ENCODE measurements at places on chromosomes 2 and 18.

DNA sequence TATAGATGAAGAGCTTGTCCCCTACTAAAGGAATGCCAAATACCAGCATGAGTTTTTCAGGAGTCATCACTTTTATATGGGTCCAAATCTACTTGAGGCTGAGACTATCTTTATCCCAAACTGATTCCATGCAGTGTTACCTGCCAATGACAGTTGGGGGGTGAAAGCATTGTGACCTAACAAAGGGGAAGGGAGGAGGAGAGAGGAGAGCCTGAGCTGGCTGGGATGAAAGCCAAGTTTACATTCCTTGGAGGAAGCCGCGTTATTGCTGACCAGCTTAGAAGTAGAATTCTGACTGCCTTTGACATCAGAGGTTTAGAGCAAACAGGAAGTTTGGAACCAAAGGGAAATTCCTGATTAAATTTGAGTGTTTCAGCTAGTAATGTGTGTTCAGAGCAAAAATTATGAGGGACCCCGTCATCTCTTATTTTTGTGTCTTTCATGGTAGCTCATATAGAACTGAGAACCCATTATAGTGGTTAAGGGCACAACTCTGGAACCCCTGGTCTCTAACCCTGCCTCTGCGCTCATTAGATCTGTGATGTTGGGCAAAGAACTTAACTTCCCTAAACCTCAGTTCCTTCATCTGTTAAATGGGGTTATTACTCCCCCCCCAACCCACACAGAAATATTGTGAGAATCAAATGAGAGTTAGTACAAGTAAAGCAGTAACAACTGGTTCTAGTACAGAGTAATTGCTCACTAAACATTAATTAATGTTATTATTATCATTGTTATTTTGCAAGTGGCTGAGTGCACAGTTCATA is 199.3 kb upstream of the EPAS1 start:
- no peak for DNase-seq

- no peak for DNase-seq
Measured at GRCh38 chr2:113966832-113967231, 76.9 kb downstream of the ACTR3 start.

- DNase-seq = no peak
Measured at GRCh38 chr2:38835990-38836389, 39.7 kb downstream of the DHX57 start.

DNA sequence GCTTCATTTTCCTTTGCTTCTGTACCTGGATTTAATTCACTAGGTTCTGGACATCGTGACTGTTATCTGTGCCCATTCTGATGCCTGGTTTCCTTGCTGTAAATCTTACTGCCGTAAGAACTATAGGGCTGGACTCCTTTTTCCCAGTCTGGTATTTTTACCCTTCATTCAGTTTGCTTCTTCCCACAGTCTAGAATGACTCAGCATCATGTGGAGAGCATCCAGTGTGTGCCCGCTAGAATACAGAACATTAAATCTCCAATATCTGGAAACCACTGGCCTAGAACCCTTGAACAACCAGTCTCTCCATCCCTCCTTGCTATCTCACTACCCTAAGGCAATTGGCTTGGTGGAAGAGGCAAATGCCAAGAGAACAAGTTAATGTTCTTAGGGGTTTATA is 1075.4 kb upstream of the ZEB2 start:
- no peak for DNase-seq

DNA sequence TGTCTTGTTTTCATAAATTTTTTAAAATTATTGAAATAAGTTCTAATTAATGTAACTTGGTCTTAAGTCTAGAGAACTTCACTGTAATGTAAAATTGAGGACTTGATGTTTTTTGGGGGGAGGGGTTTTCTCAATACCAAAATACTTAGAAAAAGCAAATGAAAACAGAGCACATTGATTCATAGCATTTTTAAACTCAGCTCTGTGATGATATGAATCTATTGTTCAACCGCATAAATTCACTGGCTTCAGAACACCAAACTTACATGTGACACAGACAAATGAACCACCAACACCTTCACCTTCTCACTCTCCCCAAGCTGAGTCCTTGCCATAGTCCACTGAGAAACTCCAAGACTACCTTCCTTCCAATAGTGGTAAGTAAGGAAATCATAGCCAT is 108.2 kb downstream of the ZNF521 start:
- DNase-seq = no peak

GRCh38 chr2:166246901-166247300 is 119.1 kb upstream of the SCN1A start:
- no peak for DNase-seq

DNA sequence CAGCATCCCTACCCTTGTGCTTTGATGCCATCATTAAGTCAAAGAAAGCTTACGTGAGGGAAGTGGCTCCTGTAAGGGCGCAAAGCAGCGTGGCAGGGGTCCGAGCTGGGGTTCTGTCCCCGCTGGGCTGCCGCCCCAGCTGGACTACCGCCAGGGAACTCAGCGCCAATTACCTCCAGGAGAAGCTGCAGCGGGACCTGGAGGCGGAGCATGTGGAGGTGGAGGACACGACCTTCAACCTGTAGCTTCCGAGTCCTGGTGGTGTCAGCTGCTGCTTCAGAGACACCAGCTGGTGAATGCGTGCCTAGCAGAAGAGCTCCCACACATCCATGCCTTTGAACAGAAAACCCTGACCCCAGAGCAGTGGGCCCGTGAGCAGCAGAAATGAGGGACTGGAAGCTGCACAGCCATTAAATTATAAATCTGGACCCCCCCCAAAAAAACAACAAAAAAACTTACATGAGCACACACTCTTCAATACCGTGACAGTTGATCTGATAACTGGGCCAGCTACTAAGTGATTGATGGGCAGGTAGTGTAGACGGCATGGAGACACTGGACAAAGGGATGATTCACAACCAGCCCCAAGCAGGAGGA is 20.1 kb upstream of the YES1 start:
- no peak for DNase-seq

GRCh38 chr2:203533676-203534591 is 1.2 kb downstream of the RAPH1 start:
- DNase-seq = peak; percentile 8

DNA sequence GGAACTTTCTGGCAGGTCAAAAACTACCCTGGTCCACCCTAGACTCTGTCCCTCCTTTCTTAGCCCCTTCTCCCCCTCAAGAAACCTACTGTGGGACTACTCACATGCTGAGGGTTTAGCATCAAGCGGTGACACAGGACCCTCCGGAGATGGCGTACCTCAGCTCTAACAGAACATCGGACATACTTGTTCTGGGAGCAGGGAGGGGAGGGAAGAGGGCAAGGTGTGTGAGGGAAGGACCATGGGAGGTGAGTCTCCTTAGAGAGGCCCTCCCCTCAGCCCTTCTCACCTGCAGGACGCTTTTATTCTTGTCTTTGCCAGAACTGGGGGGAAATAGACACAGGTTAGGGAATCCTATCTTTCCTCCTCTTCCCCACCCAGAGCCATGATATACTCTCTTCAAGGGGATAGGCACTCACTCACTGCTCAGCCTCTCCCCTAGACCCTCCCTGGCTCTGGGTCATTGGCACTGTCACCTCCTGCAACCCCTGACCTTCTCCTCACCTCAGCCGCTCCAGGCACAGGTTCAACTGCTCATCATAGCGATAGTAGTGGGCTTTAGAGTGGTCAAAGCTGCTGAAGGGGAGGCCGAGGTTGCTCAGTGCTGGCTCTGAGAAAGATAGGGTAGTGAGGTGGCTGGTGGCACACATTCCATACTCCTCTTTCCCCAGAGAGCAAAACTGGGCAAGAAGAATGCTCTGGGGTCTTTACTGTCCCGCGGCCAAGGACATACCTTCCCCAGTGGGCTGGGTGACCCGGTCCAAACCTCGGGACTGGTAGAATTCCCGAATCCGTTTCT is 1.8 kb downstream of the PCGF1 start:
- no peak for DNase-seq

DNA sequence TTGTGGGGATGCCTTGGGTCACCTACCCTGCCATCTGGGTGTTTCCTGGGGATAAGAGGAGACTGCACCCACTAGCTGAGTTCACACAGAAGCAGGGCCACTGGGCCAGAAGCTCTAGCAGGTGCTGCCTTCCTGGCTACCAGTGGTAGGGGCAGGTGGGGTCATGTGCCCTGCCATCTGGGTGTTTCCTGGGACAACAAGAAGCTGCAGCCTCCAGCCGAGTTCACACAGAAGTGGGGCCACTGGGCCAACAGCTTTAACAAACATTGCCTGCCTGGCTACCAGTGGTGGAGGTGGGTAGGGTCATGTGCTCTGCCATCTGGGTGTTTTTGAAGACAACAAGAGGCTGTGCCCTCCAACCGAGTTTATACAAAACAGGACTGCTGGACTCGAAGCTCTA is 282.2 kb upstream of the SYT4 start:
- no peak for DNase-seq

DNA sequence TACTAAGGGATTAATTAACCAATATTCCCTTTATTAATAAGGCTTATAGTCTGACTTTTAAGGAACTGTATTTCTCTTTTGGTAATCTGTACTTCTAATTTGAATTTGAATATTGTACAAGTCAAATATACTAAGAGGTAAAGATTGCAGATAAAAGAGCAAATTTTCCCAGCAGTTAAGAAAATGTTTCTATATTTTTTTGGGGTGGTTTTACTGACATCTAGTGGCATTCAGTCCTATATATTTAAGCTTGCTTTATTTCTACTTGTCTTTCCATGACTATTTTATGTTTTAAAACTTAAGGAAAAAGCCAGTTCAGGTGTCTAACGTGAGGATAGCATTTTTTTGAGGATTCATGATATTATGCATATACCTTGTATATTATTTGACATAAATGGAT is 41.6 kb downstream of the TDRD15 start:
- DNase-seq = no peak

DNA sequence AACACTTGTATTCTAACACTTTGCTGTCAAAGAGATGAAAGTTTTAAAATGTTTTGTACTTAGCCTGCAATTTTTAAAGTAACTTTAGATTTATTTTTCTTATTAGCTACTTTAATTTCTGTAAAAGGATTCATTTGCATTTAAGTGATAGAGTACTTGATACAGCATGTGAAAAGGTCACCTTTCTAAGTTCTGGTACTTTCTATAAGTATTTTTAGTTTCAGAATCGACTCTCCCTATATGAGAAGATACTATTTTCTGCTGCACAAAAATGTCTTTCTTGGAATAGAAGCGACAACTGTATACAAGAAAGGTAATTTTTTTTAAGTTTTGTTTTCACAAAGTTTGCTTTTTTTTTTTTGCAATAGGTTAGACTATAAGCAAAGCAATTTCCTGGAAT is 72.9 kb downstream of the METTL8 start:
- no peak for DNase-seq

DNA sequence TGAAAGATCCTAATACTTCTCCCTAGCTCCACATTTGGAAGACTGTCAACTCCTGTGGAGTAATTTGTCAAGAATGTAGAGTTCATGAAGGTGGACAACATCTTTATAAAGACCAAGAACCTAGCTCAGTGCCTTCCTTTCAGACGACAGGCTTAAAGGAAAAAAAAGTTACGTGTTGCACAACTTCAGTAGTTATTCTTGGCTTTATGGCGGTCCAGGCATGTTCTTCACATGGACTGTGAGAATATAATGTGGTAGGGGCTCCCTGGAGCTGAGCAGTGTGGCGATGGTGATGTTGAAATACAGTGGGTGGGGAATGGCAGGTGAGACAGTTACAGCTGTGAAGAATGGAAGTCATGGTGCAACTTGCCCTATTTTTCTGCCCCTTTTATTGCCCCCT is 3.9 kb downstream of the TAF1B start:
- DNase-seq = no peak

DNA sequence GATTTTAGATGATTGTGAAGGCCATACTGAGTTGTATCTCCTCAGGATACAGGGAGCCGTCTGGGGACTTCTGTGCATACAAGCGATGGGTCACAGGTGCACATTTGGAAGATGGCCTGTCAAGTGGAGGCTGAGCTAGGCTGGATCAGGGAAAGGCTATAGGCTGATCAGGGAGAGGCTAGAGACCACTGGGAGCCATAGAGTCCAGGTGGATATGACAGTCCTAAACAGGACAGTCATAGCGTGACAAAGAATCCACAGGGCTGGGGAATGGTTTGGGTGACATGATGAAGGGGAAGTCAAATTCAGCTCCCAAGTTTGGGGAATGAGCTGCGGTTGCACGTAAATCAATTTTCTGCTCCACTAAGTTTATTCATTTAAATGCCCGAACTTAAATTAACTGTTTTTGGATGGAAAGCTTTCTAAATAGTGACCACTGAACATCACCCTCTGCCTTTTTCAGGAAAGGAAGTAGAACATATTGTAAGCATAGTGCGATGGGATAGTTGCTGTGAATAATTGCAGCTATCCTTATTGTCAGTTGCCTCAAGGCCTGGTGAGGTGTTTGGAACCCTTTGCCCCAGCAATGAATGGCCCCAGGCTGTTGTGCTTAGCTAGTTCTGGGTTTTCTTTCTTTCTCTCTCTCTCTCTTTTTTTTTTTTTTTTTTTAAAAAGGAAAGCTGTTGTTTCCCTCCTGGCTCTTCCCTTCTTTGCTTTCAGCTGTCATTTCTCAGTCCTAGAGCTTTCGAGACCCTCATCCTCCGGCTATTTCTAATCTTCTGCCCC is 50.5 kb downstream of the KLHL29 start:
- DNase-seq = no peak

GRCh38 chr2:2577407-2577831 is 246.3 kb upstream of the MYT1L start:
- no peak for DNase-seq

- no peak for DNase-seq
Measured at GRCh38 chr18:29501952-29502351, 1325.0 kb upstream of the CDH2 start.

DNA sequence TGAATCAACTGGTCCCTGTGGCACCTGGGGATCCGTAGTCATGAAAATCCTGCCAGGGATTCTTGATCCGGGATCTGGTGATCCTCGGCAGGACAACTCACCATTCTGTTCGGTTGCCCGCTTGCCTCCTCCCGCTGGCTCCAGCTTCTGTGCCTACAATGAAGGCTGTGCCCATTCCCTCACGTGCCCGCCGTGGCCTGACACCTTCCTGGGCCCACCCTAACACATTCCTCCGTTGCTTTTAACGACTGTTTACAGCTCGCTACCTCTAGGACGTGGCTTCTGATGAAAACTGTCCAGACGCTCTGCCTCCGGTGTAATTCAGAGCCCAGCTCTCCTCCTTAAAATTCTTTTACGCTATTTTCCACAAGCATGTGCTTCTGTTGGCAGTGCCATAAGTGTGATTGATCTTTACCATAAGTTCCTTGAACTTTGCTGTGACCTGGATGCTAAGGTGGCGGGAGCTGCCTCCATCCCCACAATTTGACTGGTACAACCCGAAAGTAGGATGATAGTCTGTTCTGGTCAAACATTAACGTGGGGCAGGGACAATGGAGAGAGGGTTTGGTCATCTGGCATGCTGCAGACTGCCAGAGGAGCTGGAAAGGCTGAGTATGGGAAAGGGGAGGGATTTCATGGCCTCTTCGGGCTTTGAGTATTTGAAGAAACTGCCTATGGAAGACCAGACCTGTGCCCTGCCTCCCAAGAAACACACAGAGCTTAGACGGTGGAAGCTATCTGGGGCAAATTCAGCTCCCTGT is 206.8 kb upstream of the TNP1 start:
- DNase-seq = no peak

DNA sequence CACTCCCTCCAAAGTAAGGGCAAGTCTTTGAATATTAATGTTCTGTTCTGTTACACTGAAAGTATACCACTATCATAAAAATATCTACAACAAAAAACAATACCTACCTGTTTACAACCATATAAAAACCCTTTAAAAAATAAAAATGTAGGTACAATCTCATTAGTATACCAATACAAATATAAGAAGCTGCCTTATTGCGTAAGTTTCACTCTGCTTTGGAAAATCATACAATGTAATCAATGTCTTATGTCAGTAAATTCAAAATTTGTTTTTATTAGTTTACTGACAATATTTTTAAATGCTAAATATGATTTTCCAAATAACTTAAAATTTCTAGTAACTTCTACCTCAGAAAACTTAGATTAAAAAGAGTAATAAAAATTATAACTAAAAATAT is 72.8 kb downstream of the RAPH1 start:
- no peak for DNase-seq

All from effector memory CD8-positive, alpha-beta T cell (primary cell).